Glutamatergic neuron (in vitro differentiated cells): ENCODE measurements at places on chromosomes 7 and 10. TPM values are rescaled to one million over a fixed set of nuclear protein-coding genes. Genes with fewer than 3 reads are reported as not detected.

Gene TSPAN33
- total RNA-seq = 6.6 TPM

Gene TMUB1
- total RNA-seq = 45.7 TPM

Gene SFTPA1
- total RNA-seq = not detected

Gene PIK3CG
- total RNA-seq = not detected

Gene SPDYE2
- total RNA-seq = not detected
